ENCODE measurements at places on chromosomes 5 and 9.

- DNase-seq: no peak
These were observed 2.6 kb upstream of the ANKRD18A start for GRCh38 chr9:38622951-38623350.

GRCh38 chr5:89072842-89073672 lies 190.1 kb upstream of the MEF2C start:
- DNase-seq: no peak

- no peak for DNase-seq
These were observed 137.5 kb downstream of the GNA14 start for GRCh38 chr9:77510666-77511065.

DNA sequence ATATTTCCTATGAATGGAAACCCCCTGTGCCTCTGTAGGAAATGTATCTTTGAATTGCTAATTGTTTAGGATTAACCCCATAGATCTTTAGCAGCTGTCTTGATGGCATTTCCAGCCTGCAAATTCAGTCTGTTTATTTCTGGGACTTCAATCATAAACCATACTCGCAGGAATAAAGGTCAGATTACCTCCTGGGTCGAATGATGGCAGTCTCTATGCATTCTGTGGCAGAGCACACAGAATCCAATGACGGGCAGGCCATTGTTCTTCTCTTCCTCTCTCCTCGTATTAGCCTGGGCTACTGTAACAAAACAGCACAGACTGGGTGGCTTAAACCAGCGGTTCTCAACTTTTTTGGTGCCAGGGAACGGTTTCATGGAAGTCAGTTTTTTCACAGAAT lies 199.9 kb downstream of the PCSK5 start:
- DNase-seq: no peak

- DNase-seq: peak; percentile 76
These were observed 202.9 kb upstream of the IL12B start for GRCh38 chr5:159533197-159533596.

- peak; percentile 66 for DNase-seq
These were observed 628 bp downstream of the ATOSB start for GRCh38 chr9:35114840-35115628.

DNA sequence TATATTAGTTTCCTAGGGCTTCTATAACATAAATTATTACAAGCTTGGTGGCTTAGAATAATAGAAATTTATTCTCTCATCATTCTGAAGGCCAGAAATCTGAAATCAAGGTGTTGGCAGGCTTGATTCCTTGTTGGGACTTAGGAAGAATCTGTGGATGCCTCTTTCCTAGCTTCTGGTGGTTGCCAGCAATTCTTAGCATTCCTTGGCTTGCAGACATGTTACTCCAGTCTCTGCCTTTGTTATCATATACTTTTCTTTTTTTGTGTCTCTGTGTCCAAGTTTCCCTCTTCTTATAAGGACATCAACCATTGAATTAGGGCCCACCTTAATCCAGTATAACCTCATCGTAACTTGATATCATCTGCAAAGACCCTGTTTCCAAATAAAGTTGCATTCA lies 31.4 kb downstream of the CTNNA1 start:
- no peak for DNase-seq

DNA sequence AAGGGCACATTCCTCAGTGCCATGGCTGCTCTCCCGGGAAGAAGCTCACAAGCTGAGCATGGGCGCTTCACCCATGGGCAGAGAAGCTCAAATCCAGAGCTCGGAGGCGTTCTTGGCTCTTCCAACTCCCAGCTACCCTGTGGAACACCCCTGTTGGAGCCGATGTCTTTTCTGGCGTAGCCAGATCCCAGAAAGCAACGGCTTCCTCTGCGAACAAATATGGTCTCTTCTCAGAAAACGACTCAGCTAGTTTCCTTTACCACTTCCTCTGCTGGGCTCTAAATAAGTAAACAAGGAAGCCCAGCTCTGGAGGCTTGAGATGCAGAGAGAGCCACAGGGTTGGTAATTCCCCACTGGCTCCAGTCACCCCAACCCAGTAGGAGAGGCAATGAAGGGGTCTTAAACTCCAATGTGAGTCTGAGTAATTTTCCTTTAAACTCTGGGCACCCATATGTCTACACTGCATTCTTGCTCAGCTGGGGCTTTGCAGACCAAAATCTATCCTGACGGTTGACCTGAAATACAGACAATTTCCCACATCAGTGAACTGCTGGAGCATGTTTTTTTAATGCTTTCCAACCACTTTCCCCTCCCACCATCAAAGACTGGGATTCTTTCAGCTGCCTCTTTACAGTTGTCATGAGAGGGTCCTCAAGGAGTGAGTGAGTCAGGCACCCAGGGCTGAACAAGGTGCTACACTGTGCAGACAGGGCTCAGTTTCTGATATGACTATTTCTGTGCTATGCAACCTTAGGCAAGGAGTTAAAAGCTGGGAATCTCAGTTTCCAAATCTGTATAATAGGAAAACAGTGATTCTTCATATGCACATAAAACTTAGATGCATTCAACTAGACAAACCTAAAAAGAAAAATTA lies at the start of gene LCP2:
TSS of gene LCP2 (minus strand) at position 189 of the 874 bp plus-strand sequence. CDS start at position 23, 166 bp downstream.
- DNase-seq: peak; percentile 7

GRCh38 chr9:137791947-137792346 lies 85.6 kb upstream of the CACNA1B start:
- DNase-seq: no peak

DNA sequence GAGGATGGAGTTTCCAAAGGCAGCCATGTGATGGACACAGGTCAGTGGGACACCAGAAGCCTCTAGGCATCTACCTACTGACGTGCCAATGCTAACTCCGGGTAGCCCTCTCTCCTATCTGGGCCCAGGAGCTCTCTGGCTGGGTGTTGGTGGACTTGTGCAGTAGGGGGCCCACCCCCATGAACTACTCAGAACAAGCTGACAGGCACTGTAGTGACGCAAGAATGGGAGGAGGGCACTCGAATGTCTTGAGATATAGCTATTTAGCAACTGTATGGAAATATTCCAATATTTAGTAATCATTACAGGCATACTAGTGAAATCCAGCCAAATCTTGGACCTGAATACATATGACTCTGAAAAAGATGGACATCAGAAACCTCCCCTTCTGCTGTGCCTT lies 5.7 kb upstream of the DOCK2 start:
- no peak for DNase-seq

GRCh38 chr9:125142560-125143376 lies 560 bp downstream of the SCAI start:
- no peak for DNase-seq

DNA sequence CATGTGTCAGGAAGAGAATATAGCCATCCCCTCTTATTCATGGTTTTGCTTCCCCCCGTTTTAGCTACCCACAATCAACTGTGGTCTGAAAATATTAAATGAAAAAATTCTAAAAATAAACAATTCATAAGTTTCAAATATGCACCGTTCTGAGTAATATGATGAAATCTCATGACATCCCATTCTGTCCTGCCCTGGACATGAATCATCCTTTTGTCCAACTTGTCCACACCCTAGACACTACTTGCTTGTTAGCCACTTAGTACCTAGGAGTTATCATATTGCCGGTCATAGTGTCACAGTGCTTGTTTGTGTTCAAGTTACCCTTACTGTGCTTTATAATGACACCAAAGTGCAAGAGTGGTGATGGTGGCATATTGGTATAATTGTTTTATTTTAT lies 113.5 kb downstream of the CAAP1 start:
- no peak for DNase-seq

GRCh38 chr9:137645211-137645610 lies 26.4 kb downstream of the EHMT1 start:
- no peak for DNase-seq

GRCh38 chr5:102018690-102019089 lies 277.4 kb downstream of the SLCO4C1 start:
- DNase-seq: no peak

DNA sequence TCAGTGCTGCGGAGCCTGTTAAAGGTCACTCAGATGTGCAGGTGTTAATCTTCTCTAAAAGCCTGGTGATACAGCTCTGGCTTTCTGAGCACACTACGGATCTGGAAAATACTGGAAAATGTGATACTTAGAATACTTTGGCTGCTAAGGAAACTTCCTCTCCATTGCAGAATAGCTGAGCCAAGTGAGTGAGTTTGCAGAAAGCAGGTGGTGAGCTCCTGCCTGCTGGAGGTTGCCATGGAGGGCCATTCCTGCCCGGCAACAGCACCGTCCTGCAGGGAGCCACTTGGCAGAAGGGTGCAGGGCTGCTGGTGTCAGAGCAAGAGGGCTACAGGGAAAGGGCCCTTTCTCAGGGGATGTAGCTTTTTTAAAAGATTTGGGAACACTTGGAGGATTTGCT lies 40.7 kb downstream of the SECISBP2 start:
- DNase-seq: no peak

DNA sequence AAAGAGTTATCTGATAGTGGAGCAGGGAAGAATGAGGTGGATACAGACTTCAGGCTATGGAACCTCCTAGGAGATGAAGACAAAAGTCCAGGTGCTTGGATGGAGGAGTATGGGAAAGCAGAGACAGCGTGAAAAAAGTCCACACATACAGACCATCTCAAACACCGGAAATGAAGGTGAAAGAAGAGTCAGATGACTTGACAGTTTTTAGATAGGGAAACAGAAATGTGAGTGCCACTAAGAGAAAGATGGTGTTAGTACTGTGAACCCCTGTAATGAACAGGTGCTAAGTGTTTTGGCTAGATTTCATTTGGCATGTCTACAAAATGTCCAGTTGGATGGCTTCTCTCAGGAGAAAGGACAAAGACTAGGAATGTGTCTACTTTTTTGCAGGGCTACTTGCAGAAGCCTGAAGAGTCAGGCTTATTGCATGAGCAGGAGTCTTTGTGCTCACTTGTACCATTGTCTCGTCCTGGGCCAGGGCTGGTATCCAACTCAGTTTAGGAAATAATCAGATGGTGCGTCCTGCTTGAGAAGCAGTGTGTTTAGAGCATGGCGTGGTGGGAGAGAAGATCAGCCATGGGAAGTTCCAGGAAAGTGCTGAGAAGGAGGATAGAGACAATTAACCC lies 90.6 kb upstream of the STARD4 start:
- no peak for DNase-seq

DNA sequence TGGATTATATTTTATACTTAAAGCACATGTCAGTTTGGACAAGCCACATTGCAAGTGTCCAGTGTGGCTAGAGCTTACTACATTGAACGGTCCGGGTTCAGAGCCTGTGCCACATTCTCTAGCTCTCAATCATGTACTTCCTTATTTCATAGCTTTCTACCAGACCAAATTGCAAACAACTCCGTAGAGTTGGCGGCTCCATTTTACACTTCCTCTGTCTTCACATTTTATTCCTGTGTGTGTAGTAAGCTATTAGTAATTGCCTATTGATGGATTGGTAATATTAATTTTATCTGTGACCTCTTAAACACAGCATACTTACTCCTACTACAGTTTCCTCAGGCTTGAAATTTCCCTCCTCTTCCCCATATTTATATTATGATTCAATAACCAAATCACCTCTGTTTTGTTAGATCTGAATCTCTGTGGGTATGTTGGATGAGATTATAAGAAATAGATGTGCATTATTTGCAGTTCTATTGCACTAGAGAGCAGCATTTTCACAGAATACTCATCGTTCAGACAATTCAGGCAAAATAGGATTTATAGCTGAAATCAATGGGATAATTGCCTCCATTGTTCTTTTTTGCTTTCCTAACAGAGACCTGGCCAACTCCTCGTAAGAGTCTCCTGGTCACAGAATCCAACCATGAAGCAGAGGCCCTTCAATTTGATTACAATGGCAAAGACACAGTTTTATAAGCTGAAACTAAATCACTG lies 29.0 kb upstream of the C9orf72 start:
- DNase-seq: no peak

GRCh38 chr5:53008751-53009150 lies 19.6 kb downstream of the ITGA2 start:
- DNase-seq: peak; percentile 72

DNA sequence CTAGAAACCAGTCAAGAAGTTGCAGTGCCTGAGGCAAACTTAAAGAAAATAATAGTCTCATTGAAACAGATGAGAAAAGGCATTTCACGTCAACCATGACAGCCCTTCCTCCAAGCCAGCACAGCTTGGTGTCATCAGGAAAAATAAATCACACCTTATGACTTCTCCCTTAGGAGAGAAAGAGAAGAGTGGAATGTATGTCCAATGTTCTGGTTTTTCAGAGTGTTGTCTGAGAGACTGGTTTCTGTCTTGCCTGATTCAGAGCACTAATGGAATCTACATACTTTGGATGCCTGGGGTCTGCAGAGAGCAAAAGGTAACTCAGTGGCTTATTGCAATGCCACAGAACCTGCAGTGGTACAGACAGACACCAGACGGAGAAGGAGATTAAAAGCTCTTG lies 105.5 kb upstream of the PDE4D start:
- peak; percentile 18 for DNase-seq

DNA sequence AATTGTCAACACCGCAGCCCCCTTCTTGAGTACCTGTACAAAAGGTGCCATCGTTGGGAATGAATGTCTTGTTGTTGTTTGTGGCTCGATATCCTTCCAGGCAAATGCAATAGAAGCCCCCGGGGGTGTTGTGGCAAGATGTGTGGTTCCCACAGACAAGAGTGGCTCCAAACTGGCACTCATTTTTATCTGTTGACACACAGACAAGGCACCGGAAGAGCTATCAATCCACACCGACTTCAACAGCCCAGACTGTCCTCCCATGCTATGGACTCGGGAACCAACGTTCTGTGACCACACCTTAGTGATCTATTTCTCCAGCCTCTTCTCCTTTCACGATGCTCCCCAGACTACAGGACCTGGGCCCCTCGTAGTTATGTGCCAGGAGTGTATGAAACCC lies 25.9 kb downstream of the SUSD1 start:
- DNase-seq: no peak

- DNase-seq: no peak
These were observed 79.5 kb downstream of the SEMA4D start for GRCh38 chr9:89418474-89418845.

DNA sequence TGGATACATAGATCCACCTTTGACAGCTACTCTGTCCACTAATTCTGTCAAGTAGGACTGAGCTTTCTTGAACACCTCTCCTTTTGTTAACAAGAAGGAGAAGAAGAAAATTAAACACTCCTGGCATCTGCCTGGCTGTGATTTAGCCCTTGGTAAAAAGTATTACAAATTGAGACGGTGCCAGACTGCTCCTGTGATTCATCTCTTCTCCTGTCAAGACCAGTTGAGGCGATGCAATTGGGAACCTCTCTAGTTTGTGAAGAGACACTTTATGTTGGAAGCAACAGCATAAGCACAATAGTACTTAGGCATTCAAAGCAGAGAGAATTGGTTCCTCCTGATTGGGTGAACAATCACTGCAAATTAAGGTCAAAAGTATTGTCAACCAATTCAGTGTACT lies 72.7 kb downstream of the GHR start:
- DNase-seq: peak; percentile 79

- no peak for DNase-seq
These were observed 453 bp downstream of the PTRH1 start for GRCh38 chr9:127714951-127715469.

- DNase-seq: no peak
These were observed 9.0 kb upstream of the TTLL11 start for GRCh38 chr9:122102156-122102555.

- no peak for DNase-seq
These were observed 30.1 kb upstream of the AUH start for GRCh38 chr9:91391818-91392217.
